ENCODE measurements at places on chromosomes 2 and 18.
A peak's percentile ranks its signal among the peaks of the same experiment; 100 is the strongest.

- no peak for DNase-seq
These were observed 340.7 kb downstream of the MBD2 start for GRCh38 chr18:53883771-53884170.

DNA sequence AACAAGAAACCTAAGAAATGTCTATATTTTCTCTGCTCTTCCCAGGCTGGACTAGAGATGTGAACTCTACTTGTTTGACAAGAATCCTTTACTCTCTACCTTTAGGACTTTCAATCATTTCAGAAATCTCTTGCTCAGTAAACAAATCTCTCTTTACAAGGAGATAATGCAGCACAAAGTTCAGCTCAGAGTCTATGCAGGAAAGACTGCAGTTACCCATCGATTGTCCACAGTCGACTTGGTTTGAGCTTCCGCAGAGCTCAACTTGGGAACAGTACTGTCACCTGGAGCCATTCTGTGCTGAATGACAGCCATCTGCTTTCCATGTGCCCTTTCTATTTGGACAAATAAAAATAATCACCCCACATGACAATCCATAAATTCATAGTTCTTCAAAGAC is 259.7 kb upstream of the STON1 start:
- DNase-seq = no peak

DNA sequence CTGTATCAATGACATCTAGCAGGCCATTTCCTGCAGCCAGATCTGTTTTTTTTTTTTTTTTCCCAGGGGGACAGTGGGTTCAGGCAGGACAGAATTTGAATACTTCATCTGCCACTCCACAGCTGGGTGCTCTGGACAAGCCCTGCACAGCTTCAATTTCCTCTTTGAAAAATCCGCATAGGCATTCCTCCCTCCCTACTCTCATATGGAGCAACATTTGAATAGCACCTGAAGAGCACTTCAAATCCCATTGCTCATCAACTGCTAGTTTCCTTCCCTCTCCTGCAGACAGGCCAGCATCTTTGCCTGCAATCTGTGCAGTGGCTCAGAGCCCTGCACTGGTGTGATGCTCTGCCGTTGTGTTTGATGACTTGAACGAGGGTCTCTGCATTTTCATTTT is 326.3 kb downstream of the TSN start:
- no peak for DNase-seq

DNA sequence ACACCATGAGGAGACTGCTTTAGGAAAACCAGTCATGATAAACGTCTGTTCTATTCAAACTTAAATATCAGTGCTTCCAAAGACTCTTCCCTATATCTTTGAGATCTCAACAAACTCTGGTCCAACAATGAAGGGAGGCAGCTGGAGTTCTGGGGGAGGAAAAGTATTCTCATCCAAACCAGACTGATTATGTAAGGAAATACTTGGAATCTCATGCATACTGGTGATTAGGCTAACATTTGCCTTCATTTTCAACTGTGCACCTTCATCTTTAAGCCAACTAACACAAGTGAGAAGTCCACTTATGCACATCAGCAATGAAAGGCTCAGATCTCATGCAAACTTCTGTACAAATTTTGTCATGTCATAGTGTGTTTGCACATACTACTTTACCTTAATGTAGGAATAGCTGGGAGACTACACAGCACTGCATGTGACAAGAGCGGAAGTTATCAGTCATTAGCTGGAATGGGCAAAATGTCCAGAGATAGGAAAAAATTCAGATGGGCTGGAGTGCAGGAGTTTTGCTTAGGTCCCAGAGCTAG is 67.5 kb upstream of the STK17B start:
- DNase-seq = no peak

DNA sequence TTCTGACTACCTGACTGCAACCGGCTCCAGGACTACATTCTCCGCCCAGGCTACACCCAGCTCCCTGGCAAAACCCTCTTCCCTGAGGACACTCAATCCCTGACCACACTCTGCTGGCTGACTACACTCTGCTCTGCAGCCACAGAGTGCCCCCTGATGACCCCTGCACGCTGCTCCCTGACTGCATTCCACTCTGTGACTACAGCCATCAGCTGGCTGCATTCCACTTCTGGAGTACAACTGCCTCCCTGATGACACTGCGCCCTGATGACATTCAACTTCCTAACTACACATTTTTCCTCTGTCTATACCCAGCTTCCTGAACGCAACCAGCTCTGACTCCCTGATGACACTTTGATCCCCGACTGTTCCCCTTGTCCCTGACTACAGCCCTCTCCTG is 71.3 kb upstream of the NRXN1 start:
- no peak for DNase-seq

GRCh38 chr2:108906403-108907077 is 82.5 kb downstream of the EDAR start:
- DNase-seq = no peak

GRCh38 chr2:47641366-47641765 is 141.6 kb upstream of the MSH6 start:
- no peak for DNase-seq

DNA sequence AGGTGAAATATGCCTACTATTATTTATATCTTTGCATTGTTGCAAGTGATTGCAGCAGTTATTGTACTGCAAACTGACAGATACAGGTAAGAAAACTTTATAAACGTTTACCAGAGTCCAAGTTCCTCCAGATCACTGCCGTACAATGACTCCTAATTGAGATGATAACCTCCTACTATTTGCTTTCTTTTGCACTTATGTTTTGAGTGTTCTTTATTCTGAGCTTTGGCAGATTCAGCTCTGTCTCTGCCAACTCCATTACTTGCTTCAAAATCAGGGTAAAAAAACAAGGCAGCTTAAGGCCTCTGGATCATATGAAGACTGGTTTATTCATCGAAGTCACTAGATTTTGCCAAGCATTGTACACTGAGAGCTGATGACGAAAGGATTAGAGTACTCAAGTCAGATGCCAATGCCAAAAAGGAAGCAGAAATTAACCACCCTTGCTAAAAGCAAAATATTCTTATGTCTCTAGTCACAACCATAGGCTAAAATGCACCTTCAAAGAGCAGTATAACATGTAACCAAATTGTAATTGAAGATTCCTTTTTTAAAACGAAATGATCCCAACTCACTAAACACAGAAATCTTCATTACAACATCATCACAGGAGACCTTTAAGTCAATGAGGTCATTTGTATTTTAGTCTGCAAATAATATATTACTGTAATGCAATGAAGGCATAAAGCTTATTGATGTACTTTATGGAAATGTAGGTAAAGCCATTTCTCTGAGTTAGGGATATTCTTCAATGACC is 10.5 kb upstream of the IKZF2 start:
- no peak for DNase-seq

DNA sequence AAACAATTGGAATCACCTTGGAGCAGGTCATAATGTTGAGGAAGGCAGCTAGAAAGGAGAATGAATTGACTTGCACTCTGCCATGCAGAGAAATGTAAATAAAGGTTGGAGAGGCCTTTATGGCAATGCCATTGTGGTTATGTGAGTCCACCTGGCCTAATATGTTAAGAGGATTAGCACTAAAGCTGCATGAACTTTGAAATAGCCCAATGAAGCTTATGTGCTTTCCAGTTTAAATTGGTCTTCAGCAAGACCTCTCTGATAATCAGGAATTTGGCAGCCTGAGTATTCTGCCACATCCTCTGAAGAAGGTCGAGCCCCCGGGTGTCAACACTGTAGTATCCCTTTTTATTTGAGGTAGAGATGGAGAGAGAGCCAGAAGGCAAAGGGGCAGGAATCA is 464.9 kb downstream of the CDH2 start:
- DNase-seq = no peak

DNA sequence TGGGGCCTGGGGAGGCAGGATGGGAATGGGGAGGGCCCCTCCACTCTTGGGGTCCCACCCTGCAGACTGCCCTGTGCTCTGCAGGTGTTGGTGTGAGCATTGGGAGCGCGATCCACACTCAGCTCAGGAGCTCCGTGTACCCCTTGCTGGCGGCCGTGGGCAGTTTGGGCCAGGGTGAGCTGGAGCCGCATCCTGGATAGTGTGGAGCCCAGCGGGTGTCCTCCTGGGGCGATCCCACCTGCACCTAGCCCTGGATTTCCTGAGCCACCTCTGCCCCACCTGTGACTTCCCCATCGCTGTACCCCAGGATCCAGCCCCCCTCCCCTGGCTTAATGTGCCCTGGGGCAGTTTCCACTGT is 2.6 kb downstream of the PROM2 start:
- DNase-seq = no peak

DNA sequence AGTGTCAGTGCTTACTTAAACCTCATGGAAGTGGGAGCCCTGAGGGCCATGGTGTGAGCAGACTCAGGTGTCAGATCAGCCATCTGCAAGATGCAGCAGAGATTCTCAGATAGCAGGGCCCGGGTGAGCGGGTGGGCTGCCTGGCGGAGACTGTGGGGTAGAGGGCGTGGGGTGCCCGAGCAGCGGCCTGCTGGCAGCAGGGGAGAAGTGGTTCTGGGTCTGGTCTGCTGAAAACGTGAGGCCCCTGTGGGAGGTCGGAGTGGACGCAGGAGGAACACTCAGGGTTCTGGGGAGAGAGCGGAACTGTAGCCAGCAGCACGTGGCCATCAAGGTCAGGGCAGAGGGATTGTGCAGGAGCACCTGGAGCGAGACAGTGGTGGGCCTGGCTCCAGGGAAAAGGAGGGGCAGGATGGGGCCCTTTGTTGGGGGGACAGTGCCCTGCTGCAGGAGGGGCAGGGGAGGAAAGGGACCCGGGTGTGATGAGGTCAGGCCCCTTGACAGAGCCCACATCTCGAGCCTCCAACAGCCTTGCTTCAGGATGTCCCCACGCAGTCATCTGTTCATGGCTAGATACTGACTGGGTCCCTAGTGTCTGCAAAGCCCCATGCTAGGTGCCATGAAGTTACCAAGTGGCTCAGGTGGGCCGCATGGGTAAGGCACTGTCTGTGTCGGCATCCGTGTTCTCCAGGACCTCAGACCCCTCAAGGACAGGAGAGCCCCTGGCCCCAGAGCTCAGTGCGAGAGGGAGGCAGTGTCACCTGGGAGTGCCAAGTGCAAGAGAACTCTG is 2.7 kb upstream of the ESPNL start:
- DNase-seq = no peak

DNA sequence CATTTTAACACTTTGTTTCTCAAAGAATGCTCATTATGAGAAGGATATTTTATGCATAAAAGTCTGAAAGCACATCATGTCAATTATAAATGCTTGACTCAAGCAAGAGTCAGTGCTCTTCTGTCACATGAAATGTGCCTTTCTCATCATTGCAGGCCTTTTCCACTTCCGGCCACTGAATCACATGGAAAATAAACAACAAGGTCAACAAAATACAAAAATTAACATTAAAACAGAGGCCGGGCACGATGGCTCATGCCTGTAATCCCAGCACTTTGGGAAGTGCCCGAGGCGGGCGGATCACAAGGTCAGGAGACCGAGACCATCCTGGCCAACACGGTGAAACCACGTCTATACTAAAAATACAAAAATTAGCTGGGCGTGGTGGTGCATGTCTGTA is 480.6 kb downstream of the SPAG16 start:
- no peak for DNase-seq

DNA sequence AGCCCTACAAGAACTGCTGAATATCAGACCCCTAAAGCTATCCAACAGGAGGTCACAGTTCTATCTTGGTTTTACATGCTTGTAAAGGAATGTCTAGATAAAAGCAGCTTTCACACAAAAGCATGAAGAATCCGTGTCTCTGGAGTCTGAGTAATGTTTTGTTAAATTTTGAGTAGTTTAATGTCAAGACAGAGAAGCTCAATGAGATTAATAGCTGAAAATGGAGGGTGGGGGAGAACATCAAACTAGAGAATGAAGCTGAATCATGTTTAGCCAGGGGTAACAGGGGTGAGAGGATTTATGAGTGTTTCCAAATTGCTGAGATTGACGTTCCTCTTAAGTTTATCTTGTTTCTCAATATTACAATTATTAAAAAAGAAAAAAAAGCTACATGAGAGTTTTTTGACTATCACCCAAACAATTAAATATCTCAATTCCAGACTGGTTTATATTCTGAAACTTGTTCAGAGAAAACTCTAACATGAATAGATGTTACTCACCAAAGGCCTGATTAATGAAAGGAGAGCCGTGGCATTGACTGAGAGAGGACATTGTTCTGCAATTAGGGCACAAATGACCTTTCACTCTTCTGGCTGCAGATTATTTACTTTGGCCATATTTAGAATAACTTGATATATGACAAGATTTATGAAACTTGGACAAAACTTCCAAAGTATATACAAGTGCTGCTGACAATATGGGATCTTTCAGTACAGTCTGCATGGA is 266.4 kb upstream of the ETAA1 start:
- no peak for DNase-seq

DNA sequence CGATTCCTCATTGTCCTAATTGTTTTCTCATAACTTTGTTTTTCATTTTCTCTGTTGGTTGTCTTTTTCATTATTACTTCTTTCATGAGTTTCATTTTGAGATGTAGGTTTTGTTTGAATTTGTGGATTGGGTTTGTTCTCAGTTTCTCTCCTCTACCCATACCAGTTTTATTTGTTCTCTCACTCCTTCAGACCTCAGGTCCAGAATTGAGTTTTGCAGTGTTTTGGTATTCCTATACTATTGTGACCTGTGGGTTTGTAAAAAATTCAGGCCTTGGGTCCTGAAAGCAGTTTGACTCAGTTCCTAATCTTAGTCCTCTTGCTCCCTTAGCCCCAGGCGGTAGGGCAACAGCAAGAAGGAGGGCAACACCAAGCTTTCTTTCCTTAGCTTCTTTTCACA is 28.3 kb upstream of the UBE2E3 start:
- peak; percentile 48 for DNase-seq

DNA sequence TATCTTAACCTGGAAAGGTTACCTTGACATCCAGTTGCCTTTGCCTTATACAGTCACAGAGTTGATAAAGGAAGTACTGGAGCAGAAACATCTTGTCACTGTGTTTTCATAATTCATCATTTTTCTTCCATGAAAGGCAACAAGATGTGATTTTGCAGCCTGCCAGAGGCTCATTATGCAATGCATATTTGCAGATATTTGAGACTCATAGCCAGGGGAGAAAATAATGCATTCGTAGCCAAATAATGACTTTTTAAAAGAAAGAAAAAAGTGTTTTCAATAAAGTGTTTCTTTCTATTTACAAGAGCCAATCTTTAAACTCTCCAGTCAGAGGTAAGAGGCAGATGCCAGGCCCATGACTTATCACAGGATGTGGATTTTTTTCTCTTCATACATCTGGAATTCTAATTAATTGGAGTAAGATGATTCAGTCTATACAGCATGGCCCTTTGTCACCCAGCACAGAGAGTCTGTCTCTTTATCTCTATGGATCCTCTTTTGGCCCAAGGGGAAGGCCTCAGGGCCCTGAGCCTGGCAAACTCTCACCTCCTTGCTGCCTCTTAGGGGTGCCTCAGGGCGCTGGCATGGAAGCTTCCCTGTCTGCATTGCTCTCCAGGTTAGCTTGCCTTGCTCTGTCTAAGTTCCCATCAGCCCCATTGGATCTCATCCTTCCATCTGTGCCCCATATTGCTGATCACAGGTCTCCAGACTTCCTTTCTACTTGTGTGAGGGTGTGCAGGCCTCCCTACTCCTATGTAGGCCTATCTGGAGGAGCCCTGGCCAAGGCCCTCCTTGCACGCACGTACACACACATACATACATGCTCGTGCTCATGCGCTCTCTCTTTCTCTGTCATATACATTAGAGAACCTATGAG is 247.7 kb downstream of the TPGS2 start:
- DNase-seq = no peak
